LNCaP clone FGC (cell line): ENCODE measurements at places on chromosomes 6 and 20.

DNA sequence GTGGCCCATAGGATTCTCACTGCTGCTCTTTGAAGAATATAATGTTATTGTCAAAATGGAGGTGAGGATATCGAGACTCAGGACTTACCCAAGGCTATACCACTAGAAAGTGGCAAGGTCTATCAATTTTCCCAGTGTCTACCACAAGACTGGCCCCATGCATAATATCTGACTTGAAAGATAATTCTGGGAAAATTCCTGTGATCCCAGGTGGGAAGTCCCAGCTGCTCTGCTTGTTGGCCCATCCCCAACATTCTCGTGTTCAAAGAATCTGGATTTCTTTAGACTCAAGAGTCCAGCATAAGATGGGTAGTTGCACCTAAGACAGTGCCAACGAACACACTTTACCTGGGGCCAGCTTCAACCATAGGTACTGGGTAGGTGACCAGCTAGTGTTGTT is 120.7 kb upstream of the DTNBP1 start:
- DNase-seq: no peak

- DNase-seq: no peak
Measured at GRCh38 chr6:93447874-93448273, 28.5 kb upstream of the EPHA7 start.

DNA sequence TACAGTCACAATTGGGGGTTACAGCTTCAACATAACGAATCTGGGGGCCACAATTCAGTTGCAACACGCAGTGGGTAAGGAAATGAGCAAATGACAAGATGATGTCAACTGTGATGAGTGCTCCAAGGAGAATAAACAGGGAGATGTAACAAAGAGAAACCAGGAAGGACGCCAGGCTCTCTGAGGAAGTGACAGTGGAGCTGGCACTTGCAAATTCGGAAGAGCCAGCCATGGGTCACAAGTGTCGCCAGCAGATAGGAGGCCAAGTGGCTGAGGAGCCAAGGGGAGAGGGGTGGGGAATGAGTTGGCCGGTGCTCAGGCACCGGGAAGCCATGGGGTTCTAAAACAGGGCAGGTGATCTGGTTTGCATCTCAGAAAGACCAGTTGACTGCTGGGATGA is 136.4 kb downstream of the EYA2 start:
- DNase-seq: peak; percentile 81

- DNase-seq: peak; percentile 99
Measured at GRCh38 chr6:168196385-168196860, 117.4 kb upstream of the FRMD1 start.

- peak; percentile 85 for DNase-seq
Measured at GRCh38 chr6:1024587-1024986, 287.3 kb upstream of the FOXQ1 start.

- no peak for DNase-seq
Measured at GRCh38 chr6:159304641-159305040, 135.4 kb downstream of the FNDC1 start.

- no peak for DNase-seq
Measured at GRCh38 chr6:166573511-166574216, 12.8 kb downstream of the RAMACL start.

DNA sequence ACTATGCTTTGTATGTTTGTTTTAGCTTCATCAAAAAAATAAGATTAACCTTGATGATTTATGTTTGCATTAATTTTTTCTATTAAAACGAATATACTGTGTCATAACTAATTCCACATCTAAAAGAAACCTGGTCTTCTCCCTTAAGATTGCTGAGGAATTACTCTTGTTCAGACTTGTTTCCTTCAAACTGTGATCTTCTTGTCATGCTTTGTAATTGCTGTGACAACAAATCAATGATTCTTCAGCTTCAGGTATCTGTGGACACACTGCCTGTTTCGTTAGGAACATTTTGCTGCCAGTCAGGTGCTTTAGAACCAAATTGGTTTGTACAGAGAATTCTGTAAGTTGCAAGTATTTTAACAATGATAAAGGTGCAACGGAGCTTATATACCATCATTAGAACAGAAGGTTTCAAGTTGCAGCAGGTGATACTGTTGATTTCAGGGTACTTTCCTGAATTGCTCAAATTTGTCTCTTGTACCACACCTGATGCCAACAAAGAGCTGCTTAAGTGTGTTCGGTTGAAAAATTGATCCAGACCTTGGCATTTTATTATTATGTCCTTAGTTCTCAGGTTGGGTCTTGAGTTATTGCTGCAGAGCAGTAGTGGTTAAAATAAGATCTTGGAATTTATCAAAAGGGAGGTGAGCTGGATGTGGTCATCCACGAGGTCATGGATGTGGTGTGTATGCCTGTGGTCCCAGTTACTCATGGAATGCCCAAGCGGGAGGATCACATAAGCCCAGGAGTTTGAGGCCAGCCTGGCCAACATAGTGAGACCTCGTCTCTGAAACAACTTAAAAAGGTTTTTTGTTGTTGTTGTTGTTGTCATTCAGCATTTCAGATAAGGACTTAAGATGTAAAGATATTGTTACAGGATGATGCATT is 19.5 kb downstream of the SYTL3 start:
- DNase-seq: no peak

DNA sequence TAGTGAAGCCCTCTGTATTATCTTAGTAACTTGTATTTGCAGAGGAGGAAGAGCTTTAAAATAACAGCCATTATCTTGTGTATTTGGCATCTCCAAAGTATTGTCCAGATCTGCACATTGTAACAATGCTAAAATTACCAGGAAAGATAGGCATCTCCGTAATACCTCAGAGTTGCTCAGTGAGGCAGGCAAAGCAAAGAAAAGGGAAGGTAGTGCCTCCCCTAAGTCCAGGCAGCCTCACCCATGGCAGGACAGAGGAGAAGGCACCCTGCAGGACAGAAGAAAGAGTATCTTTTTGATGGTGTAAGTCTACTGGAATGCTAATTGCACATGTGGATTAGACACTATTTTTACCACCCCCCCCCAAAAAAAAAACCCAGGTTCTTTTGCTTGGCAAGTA is 13.6 kb upstream of the SSTR4 start:
- DNase-seq: no peak

- DNase-seq: no peak
Measured at GRCh38 chr6:75393806-75394205, 99.8 kb downstream of the FILIP1 start.
